ENCODE measurements at places on chromosomes 12 and 14. TPM values are rescaled to one million over a fixed set of nuclear protein-coding genes. Genes with fewer than 3 reads are reported as not detected.

Gene SLC25A47
- total RNA-seq, result not detected

Gene TAS2R31
- total RNA-seq, result 1.0 TPM

Gene KRT73
- not detected for total RNA-seq

Gene LRIG3
- total RNA-seq, result not detected

Gene OLR1
- not detected for total RNA-seq

Gene TRHDE
- not detected for total RNA-seq

Gene GPR162
- 0.44 TPM for total RNA-seq

Gene KLHL42
- 15.2 TPM for total RNA-seq

Gene RNU4-1
- 702 TPM for total RNA-seq

Gene CHGA
- total RNA-seq, result not detected

Gene KRT82
- not detected for total RNA-seq

Gene NTF3
- not detected for total RNA-seq

Gene PITPNM2
- 9.4 TPM for total RNA-seq

Gene OR4E2
- not detected for total RNA-seq

Gene TMEM30B
- total RNA-seq, result 2.1 TPM

Gene CCDC184
- total RNA-seq, result 1.2 TPM

Gene PPM1H
- total RNA-seq, result 0.17 TPM
